ENCODE measurements at places on chromosomes 16 and 17.

DNA sequence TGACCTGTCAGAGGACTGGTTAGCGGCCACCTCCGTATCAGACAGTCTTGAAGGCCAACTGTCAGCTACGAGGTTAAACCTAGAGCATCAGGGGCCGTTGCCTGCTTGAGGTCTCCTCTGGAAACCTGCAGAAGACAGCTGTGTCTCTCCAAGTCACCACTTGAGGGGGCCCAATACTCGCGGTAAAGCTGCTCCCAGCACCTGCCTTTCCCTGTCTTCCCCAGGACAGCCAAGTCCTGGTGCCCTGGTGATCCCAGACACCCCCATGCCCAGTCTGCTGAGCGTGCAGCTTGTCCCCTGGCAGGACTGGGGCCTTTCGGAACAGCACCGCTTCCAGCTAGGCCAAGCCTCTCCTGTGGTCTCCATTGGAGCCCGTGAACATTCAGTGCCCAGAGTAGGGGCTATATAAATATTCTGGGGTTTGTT lies 80.1 kb downstream of the DNAH17 start:
- DNase-seq, result peak; percentile 77

- peak; percentile 29 for DNase-seq
Measured at GRCh38 chr16:69329369-69330285, 761 bp downstream of the PDF start.

DNA sequence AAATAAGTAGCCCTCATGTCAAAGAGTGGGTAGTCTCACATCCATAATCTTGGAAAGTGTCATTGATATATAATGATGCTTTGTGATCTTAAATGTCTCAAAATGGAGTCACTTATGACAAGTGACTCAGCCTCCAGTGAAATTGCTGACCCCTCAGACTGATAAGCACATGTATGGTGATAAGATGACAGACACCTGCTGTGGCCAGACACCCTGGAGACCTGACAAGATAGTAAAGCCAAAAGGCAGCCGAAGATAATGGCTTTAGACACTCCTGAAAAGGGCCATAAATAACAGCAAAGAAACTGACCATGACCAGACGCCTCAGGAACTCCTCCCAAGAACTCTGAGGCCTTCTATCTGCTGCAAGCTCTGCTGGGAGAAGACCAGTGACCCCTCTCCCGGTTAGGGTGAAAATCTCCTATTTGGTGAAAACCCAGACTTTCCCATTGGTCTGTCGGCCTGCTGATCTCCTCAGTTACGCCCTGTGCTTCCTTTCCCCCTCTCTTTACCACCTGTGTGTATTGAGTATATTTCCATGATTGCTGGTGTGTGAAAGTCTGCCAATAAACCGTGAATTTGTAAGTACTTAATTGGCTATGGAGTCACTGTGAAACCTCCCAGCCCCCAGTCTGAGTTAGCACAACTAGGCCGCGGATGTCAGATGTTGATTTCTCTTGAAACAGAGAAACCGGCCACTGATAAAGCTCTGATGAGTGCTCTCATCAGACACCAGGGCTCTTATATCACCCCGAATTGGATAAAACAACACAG lies 226.7 kb upstream of the MYOCD start:
- no peak for DNase-seq

- peak; percentile 27 for DNase-seq
Measured at GRCh38 chr17:75650874-75651273, 16.1 kb downstream of the RECQL5 start.

GRCh38 chr17:38598536-38598935 lies 7.2 kb downstream of the SRCIN1 start:
- DNase-seq, result no peak

- no peak for DNase-seq
Measured at GRCh38 chr17:19369846-19370492, 7.4 kb upstream of the B9D1 start.

- DNase-seq, result no peak
Measured at GRCh38 chr16:24841291-24841690, 4.5 kb upstream of the SLC5A11 start.

GRCh38 chr17:60902399-60902798 lies 224.7 kb downstream of the BCAS3 start:
- DNase-seq, result no peak

- no peak for DNase-seq
Measured at GRCh38 chr17:27743281-27743885, 56.9 kb downstream of the NOS2 start.

GRCh38 chr17:27660436-27660835 lies 29.4 kb downstream of the LGALS9 start:
- DNase-seq, result peak; percentile 72

DNA sequence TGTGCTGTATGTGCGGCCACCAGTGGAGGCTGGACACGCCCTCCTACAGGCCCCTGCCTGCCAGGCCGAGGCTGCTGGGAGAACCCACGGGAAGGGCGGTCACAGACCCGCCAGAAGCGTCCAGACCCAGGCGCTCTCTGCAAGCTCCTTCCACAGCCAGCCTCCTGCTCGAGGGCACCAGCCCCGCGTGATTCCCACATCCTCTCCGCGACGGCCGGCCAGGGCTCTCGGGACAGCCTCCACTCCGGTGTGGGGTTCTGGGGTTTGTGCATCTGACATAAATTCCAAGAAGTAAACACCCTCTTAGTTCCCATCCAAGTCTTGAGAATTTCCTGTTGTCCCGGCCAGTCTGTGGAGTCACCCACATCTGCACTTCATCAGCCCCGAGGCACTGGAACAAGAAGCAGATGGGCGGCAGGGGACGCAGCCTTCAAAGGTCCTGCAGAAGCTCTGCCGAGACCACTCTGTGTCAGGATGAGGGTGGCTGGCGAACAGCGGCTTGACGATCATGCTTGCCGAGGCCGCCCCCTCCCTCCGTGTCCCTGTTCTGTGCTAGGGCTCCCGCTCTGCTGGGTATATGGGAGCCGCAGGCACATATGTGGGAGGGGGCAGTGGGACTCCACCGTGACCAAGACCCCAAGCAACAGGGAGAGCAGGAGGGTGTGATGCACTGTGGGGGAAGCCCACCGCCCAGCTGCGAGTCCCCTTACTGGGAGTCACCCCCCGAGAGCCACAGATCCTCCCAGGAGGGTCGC lies 2.4 kb upstream of the TMEM204 start:
- DNase-seq, result no peak

- DNase-seq, result no peak
Measured at GRCh38 chr16:20803192-20803560, 3.1 kb downstream of the ERI2 start.

DNA sequence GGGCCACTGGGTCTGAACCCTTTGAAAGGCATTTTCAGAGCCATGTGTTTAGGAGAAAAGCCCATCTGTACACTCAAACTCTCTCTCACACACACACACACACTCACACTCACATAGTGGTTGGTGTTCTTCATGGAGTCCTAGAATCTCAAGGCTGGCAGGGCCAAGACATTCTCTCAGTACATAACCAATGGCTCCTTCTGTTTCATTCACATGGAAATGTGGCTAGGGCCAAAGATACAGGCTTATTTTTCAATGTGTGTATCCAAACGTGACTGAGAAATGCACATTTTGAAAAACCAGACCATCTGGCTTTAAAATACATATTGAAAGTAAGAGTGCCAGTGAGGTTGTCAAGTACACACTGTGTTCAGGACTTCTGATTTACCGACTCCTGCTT lies 59.0 kb upstream of the SALL1 start:
- DNase-seq, result no peak

GRCh38 chr16:13390093-13390985 lies 488.9 kb downstream of the SHISA9 start:
- DNase-seq, result no peak

DNA sequence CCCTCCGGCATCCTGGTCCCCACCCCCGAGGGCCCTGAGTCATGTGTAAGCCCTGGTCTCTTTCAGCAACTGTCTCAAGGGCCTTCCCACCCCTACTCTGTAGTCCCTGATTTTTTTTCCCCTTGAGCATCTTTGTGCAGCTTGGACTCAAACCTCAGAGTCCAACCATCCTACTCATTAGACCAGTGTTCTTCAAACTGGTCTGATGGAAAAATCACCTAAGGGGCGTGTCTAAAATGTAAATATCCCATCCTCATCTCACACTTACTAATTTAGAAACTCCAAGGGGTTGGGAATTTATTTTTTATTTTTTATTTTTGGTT lies 624 bp downstream of the G6PC3 start:
- no peak for DNase-seq

- DNase-seq, result no peak
Measured at GRCh38 chr17:50627782-50628601, 6.7 kb upstream of the ABCC3 start.

GRCh38 chr17:7233701-7234082 lies 625 bp downstream of the DVL2 start:
- no peak for DNase-seq

- DNase-seq, result no peak
Measured at GRCh38 chr16:51181503-51181811, 30.4 kb upstream of the SALL1 start.

DNA sequence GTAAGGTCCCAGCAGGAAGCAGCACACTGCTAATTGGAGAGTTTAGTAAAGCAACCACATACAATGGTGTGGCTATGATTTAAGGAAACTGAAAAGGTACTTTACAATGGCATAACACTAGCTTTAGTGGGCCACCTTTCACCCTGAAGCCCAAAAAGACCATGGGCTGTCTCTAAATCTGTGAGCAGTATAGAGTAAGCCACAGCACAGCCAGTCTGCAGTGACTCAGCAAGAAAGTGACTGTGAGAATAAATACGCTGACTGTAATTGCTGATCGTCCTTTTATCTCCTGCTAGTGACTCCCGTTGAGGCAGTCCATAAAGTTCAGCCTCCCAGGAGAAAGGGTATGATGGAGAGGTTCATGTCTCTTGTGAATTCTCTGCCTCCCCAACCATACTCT lies 679.8 kb upstream of the KIF2B start:
- no peak for DNase-seq

GRCh38 chr17:8225813-8226535 lies 15.6 kb upstream of the AURKB start:
- peak; percentile 78 for DNase-seq

DNA sequence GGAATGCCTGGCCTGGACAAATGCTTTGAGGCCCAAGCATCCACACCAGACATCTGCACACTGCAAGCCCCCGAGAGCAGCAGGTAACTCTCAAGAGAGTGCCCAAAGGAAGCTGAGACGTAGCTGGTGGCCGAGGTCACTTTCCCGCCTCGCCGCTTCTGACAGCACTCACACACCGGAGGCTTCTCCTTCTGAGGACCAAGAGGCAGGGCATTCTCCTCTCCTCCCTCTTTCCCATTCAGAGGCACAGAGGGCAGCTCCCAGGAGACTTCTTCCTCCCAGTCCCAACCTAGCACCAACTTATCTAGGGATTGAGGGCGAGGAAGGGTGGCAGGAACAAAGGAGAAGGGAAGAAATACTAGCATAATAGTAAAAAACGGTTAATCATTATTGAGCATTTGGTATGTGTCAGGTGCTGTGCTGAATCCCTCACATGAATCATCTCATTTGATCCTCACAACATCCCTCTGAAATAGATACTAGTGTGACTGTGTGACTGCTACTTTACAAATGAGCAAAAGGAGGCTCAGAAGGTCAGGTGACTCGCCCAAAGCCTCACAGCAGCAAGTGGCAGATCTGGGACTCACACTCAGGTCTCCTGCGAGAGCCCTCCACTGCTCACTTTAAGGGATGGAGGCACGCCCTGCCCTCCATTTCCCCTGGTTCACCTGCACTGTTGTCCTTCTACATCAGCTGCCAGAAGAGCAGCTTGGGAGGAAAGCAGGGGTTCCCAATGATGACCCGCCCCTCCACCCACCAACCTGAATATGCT lies 41.8 kb downstream of the MYO18A start:
- no peak for DNase-seq

DNA sequence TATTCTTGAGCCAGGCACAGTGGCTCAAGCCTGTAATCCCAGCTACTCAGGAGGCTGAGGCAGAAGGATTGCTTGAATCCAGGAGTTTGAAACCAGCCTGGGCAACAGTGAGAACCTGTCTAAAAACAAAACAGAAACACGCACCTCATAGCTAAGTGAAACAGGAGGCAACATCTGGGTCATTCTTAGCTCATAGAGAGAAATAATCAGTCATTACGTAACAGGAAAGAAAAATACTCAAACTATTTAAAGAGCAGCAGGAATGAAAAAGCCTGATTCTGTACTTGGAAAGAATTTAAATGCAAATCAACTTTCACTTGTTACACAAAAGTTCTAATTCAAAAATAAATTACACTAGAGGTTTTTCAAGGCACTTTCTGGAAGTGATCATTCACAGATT lies 17.2 kb downstream of the CHCT1 start:
- DNase-seq, result no peak

- peak; percentile 64 for DNase-seq
Measured at GRCh38 chr17:82297714-82298537, 19.5 kb downstream of the CD7 start.

GRCh38 chr17:16513873-16514272 lies 21.9 kb upstream of the LRRC75A start:
- DNase-seq, result no peak

DNA sequence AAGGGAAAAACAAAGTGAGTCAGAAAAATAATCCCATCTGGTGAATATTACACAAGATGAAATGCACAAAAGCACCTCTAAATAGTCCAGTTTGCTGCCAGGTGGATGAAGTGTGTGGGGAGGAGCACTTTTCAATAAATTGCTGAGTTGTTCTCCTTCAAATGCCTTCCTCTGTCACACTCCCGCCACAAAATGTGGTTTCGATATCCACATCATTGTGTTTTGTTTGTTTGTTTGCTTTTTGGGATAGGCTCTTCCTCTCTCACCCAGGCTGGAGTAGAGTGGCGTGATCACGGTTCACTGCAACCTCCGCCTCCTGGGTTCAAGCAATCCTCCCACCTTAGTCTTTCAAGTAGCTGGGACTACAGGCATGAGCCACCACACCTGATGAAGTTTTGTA lies 24.6 kb upstream of the SHISA9 start:
- no peak for DNase-seq

DNA sequence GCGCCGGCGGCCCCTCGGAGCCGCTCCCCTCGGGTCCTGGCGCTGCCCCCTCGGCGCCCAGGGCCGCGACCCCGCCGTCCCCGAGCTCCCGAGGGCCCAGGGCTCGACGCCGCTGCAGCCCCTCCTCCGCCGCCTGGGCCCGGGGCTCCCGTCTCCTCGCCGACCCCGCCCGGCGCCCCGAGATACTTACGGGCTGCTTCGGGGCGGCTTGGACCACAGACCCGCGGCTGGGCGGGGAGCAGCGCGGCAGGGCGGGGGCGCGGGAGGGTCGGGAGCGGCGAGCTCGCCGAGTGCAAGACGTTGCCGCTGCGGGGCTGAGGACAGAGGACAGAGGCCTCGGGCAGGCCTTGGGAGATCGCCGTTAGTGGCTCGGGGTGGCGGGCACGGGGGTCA lies 290 bp downstream of the TOB1 start:
- no peak for DNase-seq

- no peak for DNase-seq
Measured at GRCh38 chr17:12605222-12605621, 60.5 kb upstream of the MYOCD start.

GRCh38 chr17:50162466-50163254 lies 3.1 kb upstream of the SGCA start:
- DNase-seq, result no peak

Data from posterior cingulate gyrus (tissue), 11 donors.